ENCODE measurements at places on chromosomes 11 and 22.

DNA sequence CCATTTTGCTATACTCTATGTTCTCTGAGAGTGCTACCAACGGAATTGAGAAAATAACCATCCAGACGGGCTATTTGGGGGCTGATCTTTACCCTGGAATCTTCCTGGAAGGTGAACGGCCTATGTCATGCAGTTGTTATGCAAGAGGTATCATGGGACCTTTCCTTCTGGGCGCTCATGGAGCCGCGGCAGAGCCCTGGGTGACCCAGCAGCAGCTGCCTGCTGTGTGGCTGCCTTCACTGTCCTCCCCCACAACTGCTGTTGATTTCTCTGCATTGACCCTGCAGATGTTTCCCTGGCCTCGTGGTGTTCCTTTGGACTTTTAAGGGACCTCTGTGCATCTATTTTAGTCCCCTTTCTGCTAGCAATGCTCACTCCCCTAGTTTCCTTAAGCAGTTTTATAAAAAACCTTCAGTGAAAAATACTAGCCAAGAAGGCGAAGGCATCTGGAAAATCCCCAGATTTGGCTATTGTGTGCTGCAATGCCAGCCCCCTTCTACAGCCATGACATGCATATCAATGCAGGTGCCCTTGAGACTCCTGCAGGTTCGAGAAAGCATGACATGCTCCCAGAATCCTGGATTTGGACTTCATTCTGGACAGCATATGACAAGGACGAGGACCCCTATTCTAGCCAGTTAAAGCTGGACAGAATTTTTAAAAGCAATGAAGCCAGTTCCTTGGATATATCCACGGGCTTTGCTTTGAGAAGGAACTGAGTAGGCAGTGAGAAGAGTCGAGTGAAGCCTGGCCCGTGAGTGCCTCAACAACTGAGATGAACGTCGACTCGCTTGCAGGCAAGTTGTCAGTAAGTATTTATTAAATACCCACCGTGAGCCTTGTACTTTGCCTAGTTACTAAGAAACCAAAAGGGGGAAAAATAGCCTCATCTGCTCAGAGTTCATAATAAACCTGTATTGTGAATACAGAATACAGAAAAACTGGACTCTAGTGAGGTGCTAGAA, at the start of gene SLC25A18:
TSS of gene SLC25A18 (plus strand) at position 593 of the 965 bp plus-strand sequence. CDS start 16,447 bp downstream, outside the sequence.
- peak; percentile 91 for DNase-seq

- no peak for DNase-seq
These were observed 39.9 kb upstream of the ASPHD2 start for GRCh38 chr22:26389125-26389524.

- no peak for DNase-seq
These were observed 330.7 kb downstream of the TTC28 start for GRCh38 chr22:28348613-28349609.

- no peak for DNase-seq
These were observed 138.2 kb upstream of the MTMR2 start for GRCh38 chr11:96062134-96062533.

DNA sequence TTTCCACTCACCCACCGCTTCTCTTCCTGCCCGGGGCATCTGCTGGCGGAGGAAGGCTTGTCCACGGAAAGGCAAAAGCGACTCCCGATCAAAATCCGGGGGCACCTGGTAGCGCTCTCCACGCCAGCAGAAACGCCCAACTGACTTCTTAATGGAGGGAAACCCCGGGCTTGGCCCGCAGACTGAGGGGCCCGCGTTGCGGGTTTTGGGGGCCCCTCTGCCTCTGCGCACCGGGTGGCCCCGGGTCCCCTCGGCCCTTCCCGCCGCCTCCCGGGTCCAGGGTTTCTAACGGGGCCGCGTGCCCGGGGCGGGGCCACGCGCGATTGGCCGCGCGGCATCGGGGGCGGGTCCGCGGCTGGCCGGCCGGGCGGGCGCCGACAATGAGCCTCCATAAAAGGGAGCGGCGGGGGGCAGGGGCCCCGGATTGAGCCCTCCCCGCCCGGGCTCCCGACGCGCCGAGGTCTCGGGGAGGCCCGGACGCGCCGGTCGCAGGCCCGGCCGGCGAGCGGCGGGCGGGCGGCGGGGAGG, at the start of gene SPINDOC:
TSS of gene SPINDOC (plus strand) at position 422 of the 528 bp plus-strand sequence. CDS start 231 bp downstream, outside the sequence.
- peak; percentile 98 for DNase-seq

GRCh38 chr22:35775339-35775738, 57.7 kb downstream of the APOL5 start:
- no peak for DNase-seq

GRCh38 chr11:134266440-134266839, 9.7 kb upstream of the GLB1L3 start:
- no peak for DNase-seq

GRCh38 chr11:29019960-29020683, 911.9 kb downstream of the METTL15 start:
- no peak for DNase-seq

DNA sequence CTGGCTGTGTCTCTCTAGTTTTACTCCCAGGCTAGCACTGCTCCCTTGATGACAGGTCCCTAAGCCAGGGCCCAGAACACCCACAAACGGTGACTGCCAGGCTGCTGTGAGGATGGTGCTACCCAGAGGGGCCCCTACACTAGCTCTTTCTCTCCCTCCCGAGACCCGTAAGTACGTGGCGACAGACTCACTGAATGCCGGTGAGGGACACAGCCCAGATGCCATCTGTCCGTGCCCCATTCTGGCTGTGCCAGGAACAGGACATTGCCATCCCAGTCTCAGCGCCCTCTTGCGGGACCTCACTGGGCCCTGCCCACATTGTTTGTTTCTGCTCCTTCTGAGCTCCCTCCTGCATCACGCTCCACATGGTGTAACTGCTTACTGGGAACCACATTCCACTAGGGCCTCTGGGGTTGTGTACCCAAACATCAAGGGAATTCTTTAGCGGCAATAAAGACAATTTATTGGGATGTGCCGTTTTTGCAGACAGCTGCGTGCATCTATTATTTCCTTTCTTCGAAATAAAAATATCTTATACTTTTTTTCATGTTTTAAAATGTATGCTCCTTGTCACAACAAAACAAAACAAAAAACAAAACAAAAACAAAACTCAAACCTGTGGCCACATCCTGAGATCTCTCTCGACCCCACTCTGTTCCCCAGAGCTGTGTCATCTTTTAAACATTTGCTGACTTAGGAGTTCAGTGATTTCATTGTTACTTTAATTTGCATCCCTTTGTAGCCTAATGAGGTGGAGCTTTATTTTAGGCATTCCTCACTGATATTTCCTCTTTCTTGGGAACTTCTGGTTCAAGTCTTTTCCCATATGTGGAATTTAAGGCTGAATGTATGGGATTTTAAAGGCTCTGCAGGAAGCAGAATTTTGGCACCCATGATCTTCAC, 4.4 kb upstream of the TPCN2 start:
- DNase-seq = peak; percentile 95

DNA sequence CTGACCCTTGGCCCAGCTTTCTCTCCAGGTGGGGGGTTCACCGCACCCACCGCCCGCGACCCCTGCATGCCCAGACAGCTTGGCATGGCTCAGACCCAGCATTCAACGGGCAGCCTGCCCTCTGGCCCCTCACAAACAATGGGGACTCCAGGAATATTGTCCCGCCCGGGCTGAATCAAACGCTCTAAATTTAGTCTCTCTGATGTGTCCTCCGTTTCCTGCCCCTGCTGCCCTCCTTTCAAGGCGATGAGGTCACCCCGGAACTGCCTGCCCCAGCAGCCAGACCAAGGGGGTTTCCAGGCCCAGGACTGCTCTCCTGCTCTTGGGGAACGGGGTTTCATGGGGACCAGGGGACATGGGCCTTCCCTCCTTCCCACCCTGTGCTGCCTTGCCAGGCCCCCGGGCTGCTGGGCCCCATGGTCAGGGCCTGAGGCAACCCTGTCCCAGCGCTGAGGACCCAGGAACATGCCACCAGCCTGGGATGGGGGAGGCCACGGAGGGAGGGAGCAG, 10.1 kb upstream of the PDGFB start:
- no peak for DNase-seq

- DNase-seq = no peak
These were observed 14.3 kb upstream of the LINC01488 start for GRCh38 chr11:69467196-69467595.

DNA sequence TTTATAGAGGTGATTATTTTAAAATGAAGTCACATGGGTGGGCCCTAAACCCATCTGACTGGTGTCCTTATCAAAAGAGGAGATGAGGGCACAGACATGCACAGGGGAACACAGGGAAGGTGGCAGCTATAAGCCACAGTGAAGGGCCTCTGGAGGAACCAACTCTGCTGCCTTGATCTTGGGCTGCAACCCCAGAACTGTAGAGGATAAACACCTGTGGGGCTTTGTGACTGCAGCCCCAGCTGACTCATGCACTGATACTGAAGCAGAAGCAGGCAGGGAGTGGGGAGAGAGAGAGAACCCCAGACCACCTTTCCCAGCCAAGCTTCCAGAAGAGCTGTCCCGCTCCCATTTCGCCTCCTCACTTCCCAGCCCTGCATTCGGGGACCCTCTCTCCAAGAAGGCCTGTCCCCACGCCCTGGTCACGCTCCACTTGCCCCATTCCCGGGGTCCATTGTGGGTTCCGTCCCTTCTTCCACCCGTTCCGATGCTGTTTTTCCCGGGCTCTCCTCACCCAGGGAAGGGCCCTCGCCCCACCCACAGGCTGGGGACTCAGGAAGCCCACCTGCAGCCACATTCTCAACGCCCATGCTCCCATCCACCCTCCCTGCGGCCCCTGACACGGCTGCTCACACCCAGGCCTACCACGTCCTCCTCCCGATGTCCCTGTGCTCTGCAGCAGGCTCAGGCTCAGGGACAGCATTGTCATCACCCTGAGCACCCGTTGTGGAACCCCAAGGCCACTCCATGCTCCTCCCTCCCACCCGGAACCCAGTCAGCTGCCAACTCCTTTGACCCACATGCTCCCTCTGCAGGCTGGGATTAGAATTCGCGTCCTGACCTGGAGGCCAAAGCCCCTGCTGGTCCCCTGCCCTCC, 90.8 kb upstream of the SHANK2 start:
- no peak for DNase-seq

DNA sequence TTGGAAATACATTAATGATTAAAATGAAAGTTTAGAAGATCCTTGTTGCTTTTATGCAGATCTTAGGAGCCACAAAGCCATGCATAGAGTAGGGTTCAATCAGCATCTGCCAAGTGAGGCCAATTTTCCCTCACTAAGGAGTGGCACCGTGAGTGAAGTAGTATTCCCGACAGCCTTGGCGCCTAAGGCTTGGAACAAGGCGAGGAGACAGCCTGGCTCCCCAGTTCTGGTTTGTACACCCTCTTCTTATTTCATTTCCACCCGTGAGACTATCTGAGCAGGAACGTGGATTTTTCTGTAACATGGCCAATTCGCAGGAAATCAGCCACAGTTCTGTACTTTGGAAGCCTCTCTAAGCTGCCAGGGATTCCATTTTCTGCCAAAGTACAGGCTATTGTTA, 22.6 kb downstream of the FADS2 start:
- DNase-seq = no peak

DNA sequence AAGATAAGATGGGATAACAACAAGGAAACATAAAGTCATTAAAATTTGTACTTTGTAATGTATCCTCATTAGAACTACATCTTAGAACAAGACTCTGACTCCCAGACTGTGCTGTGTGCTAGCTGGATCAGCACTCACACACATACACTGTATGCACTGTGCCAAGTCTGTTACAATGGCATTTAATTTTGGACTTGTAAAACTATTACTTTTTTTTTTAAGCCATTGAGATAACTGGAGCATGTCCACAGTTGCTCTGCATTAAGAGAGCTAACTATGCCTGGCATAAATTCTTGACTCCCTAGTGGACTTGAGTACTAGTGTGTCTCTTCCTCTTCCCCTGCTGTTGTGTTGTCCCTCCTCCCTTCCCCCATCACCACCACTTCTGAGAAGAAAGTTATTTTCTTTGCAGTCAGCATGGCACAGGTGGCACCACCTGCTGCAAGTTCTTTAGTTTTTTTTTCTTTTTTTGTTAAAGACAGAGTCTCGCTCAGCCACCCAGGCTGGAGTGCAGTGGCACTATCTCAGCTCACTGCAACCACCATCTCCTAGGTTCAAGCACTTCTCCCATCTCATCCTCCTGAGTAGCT, 268.6 kb downstream of the TMEM135 start:
- no peak for DNase-seq

GRCh38 chr22:38272373-38273134, at the start of gene TMEM184B:
TSS of gene TMEM184B (minus strand) at chr22:38273010. CDS start at chr22:38247961, 25,049 bp downstream.
- DNase-seq = peak; percentile 92

- no peak for DNase-seq
These were observed 55.3 kb downstream of the C22orf42 start for GRCh38 chr22:32103658-32104315.

- DNase-seq = no peak
These were observed 1.1 kb upstream of the RPLP2 start for GRCh38 chr11:808427-809286.

DNA sequence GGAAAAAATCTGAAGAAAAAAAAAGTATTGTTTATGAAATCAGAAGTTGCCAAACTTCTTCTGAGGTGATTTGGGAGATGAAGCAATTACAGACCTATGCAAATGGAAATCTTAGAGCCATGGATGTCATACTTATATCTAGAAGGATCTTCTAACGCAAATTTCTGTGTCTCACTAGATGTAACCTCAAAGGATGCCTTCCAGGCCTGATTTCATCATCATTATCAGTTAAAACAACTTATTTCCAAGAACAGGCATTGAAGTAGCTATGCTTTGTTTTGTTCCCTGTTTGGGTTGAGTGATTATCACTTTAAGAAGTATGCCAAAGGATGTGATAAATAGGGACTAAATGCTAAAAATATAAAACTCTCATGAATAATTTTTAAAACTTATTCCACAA, 43.9 kb upstream of the ANGPTL5 start:
- no peak for DNase-seq

DNA sequence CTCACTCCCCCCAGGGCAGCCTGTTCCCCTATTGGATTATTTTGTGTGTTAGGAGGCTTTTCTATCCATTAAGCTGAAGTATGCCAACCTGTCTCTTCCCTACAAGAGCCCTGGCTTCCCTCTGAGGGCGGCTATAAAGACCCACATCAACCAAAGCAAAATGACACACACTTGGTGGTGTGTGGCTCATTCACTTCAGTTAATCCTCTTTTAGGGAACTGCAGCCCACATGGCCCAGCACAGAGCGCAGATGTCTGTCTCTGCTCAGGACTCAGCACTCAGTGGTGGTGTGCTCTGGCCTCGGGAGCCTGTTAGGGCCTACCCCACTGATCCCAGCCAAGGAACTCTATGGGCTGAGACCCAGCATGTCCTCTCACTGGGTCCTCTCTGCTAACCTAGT, 32.2 kb upstream of the LRRC10B start:
- DNase-seq = no peak

DNA sequence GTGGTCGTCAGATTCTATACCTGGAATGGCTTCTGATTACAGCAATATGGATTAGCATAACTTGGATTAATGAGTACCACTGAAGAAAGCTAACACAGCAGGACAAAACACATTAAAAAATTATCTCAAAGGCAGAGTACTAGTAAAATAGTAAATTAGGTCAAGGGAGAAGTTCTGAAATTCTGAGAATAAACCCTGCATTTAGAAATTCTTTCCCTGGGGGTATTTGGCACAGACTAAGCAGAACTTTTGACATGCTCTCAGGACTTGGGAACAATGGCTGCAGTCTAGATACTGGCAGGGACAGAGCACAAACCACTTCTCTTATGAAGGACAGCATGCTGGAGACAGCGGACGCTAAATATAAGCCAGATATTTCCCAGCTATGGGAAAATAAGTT, 85.6 kb upstream of the GRIA4 start:
- DNase-seq = no peak
